ENCODE measurements at places on chromosomes 11 and 22. TPM values are rescaled to one million over a fixed set of nuclear protein-coding genes. Genes with fewer than 3 reads are reported as not detected.

The SLC25A45 gene
- 3.7 TPM for polyA plus RNA-seq

The GGTLC3 gene
- polyA plus RNA-seq = 0.41 TPM

The ARHGAP8 gene
- 3.1 TPM for polyA plus RNA-seq

The HTR3A gene
- 0.38 TPM for polyA plus RNA-seq

The MYOD1 gene
- polyA plus RNA-seq = not detected

The SMCO4 gene
- 19.3 TPM for polyA plus RNA-seq

The CHRDL2 gene
- 2.1 TPM for polyA plus RNA-seq
